ENCODE measurements at places on chromosomes 12 and 14.

DNA sequence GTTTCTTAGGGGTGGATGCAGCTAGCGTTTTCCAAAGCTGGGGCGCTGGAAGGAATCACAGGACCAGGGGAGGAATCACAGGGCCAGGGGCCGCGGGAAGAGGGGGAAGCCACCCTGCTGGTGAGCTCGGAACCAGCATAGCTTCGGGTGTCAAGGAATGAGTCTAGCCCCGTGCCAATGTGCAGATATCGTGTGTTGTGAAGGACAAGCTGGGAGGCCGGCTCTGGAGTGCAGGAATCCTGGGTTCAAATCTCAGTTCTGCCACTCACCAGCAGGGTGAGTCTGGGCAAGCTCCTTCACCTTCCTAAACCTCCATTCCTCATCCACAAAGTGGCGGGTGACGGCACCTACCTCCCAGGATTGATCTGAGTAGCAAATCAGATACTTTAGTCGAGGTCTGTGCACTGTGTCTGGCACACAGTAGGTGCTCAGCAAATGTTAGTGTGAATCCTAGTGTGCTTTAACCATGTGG lies 53.6 kb upstream of the RIN3 start:
- DNase-seq: no peak

DNA sequence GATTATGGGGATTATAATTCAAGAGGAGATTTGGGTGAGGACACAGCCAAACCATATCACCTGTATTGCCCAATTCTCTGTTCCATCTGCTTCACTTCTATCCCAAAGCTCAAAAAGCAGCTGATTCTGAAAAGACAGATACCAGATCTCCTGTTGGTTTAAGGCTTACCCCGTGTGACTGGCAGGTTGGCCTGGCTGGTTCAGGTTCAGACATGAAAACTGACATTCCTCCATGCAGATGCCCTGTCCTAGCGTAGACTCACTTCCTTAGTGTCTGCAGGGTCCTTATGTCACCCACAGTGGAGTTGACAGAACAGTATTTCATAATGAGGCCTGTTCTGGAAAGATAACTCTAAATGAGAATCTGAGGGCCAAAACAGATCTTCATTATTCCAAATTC lies 61.1 kb upstream of the FLRT2 start:
- DNase-seq: no peak

DNA sequence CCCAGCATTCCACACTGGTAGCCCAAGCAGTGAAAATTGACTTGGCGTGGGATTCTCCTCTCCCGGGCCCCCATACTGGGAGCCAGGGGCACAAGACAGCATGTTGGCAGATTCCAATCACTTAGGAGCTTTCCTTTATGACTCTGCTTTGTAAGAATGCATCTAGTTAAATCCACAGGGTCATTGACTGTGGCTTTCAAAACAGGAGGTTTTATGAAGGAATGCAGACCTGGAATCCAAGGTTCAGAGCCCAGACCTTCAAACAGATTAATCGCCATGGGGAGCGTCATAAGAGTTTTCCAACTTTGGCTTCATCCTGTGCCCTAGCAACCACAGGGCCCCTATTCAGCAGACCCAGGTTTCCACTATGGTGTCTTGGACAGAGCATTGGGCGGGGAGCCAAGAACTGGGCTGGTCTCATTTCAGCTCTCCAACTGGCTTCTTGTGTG lies 76.4 kb upstream of the RMST start:
- DNase-seq: no peak

DNA sequence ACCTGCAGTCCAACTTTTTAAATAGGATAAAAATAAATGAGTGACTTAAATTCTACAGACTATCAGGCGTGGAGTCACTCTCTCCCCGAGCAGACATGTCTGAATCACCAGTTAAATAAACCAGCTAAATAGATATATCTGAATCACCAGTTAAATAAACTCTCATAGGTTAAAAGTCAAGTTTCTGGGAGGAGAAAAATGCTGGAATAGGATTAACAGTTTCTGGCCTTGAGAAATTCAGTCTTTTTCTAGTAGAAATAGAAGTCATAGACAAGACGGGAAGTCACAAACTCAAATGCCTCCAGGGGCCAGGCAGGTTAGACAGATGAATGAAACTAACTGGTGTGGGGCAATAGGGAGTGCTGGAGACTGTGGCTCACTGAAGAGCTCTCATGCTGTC lies 258.6 kb upstream of the TMEM132C start:
- no peak for DNase-seq

GRCh38 chr12:14951851-14952250 lies 9.6 kb downstream of the ARHGDIB start:
- no peak for DNase-seq

GRCh38 chr12:52831251-52831650 lies 2.9 kb downstream of the KRT79 start:
- no peak for DNase-seq

DNA sequence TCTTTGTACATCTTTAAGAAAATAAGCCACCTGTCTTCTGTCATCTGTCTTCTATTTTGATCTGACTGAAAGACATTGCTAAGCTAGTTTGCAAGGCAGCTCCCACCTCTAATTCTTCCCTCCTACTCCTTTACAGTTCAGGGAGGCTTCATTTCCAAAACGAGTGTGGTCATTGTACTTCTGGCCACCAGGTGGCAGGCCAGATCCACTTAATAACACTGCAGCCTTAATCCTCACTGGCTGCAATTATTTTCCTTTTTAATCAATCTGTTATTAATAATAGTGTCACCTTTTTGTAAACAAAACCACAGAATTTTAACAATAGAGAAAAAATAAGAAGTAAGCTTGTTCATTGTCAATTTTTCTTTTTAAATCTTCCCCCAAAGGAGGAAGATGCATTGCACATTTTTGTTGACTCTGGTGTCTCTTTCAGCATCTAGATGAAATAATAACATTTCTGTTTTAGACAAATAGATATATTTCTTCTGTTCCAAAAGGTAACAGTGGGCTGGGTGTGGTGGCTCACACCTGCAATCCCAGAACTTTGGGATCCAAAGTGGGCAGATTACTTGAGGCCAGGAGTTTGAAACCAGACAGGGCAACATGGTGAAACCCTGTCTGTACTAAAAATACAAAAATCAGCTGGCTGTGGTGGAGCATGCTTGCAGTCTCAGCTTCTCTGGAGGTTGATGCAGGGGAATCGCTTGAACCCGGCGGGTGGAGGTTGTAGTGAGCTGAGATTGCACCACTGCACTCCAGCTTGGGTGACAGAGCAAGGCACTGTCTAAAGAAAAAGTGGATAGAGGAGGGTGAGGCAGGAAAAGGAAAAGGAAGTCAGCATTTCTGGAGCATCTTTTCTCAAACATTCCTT lies 23.3 kb downstream of the GABARAPL1 start:
- DNase-seq: no peak

DNA sequence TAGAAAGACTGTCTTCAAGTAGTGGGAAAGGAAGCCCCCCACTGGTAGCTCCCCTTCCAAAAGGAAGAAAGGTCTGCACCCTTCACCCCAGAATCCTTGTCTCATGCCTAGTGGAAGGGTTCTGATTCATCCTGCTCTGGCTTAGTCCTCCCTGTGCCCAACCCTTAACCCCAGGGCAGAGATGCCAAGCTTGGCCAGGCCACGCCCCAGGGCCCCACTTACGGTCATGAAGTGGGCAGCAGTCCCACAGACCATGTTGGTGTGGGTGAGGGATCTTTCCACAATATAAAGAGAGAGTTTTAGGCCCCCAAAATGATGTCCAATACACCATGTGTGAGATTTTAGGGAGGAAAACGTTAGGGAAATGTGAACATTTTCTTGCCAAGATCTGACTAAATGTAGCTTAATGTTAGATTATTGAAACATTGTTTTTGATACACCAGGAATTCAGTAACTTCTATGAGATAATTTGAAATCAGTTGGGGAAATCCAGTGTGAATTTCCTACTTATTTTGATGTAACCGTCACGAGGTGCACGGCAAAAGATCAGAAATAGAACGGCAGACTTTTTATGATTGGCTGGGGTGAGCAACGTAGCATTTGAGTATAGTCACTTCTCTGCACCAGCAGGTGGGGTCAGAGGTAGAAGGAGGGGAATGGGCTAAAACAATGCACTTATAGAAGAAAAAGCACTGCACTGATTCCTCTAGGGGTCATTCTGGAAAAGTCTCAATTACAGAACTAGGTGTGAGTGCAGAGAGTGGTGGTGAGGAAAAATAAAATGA lies 8.2 kb upstream of the SSPN start:
- no peak for DNase-seq

- no peak for DNase-seq
Observed at GRCh38 chr14:69699748-69700303, 67.1 kb upstream of the SRSF5 start.

GRCh38 chr14:100669011-100669412 lies 57.7 kb upstream of the DLK1 start:
- DNase-seq: no peak

DNA sequence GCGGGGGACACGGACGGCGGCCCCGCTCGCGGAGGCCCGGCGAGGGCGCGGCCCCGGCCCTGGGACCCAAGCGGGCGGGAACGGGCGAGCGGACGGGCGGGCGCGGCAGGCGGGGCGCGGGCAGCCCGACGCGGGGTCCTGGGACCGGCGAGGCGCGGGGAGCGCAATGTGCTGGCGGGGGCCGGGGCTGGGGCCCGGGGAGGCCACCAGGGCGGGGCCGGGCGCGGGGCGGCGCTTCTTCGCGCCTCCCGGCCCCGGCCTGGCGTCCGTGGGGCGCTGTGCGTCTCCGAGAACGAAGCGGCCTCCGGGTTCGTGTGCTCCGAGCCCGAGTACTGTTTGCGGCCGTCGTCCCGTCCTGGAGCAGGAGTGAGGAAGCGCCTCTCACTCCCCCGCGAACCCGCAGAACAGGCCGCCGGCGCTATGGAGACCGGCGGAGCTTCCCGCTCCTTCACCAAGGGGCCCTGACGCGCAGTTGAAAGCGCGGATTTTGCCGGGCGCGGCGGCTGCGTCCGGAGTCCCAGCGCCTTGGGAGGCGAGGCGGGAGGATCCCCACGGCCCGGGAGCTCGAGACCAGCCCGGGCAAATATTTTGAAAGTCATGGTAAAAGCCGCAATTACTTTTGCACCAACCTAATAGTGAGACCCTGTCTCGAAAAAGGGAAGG lies 420 bp upstream of the ANKLE2 start:
- DNase-seq: peak; percentile 35

DNA sequence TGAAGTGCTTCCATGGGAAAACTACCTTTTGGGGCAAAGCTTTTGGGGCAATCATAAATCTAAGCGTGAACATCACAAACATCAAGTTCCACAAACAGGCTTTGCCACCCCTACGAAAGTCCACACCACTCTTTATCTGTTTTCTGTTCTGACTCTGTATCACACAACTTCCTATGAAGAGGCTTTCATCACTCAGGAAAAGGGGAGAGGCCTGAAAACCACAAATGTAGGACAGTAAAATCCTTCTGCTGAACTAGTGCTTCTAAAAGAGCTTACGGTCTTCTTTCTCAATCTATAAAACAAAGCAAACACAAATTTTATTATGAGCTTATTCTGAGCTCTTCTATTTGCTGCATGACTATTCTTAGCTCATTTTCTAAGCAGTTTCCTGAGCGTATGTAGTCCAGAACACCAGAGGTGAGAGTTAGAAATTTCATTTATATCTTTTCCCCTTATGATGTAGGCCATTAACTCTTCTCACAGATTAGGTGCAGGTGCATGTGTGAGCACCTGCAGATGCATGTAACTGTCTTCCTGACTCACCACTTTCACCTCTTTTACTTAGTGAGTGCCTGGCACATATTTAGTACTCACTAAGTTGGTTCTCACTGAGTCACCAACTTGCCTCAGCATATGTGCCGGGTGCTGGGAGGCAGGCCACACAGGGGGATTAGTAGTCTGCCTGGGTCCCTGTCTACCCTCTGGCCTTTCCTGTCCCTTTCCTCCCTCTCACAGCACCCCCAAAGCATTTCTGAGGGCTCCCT lies 32.9 kb upstream of the SYCP3 start:
- no peak for DNase-seq

GRCh38 chr14:33510991-33511390 lies 439.9 kb downstream of the EGLN3 start:
- no peak for DNase-seq

GRCh38 chr12:52768479-52769200 lies 8.5 kb downstream of the KRT76 start:
- no peak for DNase-seq

DNA sequence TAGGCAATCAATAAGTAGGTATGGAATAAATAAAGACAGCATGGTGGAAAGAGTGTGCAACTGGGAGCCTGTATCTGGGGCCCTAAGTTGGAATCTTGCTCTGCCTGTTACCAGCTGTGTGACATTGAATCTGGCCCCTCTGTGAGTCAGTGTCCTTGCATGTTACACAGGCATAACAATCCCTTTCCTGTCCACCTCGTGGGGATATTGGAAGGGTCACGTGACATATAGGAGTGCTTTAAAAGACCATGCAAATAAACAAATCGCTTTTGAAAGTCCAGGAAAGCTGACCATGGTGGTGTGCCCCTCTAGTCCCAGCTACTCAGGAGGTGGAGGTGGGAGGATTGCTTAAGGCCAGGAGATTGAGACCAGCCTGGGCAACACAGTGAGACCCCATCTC lies 51.1 kb upstream of the VRK1 start:
- DNase-seq: no peak

DNA sequence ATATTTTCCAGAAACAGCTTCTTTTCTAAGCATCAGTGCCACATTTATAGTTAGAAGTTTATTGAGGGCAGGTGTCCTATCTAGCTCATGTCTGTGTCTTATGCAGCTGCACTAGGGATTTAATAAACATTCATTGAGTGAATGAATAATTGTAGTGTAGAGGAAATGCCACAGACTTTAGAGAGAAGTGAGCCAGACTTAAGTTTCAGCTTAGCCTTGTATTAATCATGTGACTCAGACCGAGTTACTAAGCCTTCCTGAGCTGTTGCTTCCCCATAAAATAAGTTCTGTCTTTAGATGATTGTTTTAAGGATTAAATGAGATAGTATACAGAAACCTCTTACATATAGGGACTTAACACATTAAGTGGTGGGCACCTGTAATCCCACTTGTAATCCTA lies 236.1 kb upstream of the DDHD1 start:
- DNase-seq: no peak

Measured in iPS DF 6.9 (cell line).